ENCODE measurements at places on chromosomes 13 and 19.

DNA sequence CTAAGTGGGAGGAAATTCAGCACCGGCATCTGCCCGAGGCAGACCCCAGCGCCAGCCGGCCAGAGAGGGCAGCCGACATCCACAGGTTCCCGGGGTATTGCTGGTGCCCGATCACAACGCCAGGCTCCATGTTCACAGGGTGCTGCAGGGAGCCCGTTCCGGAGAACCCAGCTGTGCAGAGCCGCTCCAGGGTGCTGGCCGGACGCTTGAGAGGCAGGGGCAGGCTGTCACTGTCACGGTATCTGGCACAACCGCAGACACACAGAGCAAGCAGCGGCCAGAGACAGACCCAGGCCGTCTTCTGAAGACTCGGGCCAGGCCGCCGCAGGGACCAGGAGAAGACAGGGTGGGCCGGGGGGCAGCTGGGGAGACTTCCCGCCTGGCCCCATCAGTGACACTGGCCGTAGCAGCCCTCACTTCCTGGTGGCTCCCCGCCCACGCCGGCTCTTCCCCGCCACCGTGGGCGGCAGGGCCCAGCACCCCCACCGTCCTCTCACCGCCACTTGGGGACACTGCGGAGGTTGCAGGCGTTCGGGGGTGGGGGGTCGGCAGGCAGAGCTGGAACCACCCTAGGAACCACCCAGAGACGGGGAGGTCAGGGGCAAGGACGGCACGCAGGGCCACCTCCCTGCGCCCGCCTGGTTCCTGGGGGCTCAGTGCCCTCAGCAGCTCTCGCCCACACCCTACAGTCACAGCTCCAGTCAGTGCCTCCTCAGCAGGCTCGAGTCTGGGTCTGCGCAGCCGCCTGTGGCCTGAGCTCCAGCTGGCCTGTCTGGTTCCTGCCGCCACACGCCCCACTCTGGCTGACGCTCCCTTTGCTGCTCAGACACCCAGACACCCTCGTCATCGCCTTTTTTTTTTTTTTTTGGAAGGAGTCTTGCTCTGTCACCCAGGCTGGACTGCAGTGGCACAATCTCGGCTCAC is 3.8 kb downstream of the RNF126 start:
- peak; percentile 81 for DNase-seq

DNA sequence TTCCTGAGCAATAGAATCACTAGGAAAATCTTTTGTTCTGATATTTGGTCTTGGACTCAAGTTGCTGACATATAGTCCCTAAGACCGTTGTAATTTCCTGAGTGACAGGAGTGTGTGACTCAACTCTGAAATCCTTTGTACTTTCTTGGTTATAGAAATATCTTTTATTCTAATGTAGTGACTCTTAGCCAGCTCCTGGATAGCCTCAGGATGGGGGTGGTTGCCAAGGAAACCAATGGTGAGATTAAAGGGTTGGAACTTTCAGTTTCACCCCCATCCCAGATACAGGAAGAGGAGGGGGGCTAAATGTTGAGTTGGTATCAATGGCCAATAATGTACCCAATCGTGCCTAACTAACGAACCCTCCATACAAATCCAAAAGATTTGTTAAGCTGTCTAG is 41.8 kb downstream of the MBD3L2B start:
- no peak for DNase-seq

DNA sequence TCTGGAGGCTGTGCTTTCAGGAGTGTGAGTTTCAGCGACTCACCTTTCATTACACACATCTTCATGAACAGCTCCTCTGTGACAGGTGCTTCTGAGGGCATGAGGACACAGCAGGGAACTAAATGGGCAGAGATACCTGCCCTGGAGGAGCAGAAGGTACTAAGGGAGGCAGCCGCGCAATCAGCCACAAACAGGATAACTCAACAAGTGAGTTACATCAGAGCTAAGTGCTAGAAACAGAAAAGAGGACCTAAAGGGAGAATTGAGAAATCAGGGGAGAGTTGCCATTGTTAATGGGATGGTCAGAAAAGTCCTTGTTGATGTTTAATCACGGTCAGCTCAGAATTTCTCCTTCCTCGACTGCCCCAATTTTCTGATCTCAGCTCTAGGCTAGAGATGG is 42.5 kb downstream of the SYDE1 start:
- DNase-seq = no peak

DNA sequence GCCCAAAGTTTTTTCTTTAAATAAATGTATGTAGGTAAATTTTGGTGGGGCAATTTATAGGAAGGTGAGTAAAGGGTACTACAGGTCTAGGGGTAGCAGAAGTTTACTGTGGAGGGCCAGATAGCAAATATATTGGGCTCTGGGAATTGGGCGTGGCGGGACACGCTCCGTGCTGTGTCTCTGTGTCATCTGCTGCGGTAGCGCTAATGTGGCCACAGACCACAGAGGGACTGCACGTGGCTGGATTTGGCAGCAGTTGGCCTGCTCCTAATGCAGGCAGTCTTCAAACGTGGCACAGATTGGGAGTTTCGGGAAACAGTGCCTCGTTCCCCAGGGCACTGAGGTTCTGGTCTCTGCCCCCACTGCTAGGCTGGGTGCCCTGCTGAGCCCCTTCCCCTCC is 16.6 kb upstream of the MYDGF start:
- DNase-seq = no peak

DNA sequence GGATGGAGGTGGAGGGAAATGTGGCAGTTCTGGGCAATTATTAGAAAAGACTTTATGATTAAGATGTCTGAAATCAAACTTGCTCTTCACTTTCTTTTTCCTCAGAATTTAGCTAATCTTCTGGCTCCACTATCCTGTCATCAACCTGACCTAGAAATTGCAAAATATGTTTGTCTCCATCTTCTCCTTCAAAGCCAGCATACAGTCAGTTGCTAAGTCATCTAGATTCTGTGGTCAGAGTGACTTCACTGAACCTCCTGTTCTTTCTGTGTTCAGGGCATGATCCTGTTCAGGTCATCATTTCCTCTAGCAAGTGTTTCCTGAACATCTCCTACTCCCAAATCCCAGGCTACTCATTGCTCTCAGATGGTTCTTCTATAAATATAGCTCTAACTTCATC is 10.8 kb upstream of the CCNA1 start:
- no peak for DNase-seq

- no peak for DNase-seq
Observed at GRCh38 chr13:111629457-111629856, 309.0 kb downstream of the TEX29 start.

DNA sequence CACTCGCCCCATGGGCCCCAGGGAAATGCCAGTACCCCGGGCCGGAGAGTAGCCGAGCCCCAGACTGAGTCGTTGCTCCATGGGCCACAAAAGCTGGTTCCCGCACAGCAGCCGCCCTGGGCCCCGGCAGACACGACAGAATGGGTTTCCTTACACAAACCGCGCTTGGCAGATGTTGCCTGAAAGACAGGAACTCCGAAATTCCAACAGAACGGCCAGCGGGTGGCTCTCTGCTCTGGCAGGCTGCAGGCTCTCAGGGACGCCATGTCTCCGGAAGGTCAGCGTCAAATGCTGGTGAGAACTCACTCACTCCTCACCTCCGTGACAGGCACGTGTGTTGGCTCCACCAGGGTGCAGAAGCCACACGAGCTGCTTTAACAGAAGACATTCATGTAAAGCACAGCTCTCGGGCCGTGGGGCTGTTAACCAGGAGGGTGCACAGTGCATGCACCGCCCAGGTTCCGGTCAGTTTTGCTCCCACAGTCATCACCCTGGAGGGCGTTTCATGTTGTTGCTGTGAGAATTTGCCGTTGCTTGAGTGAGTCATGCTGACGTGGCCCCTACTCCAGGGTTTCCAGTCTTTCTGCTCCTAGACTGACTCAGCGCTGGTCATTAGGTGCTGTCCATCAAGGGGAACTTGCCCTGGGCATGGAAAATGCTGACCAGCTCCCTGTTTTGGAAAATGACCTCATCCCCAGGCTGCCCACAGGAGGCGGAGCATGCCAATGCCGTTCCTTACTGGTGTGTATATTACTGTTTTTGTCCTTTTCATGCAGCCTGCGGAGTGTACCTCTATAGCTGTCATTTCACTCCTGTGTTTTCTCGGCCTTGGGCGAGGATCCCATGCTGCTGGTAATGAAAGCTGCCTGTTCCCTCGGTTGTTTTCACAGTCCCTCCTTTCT is 44.8 kb downstream of the ANKRD10 start:
- DNase-seq = no peak

GRCh38 chr19:4326837-4327251 is 11.8 kb downstream of the STAP2 start:
- DNase-seq = peak; percentile 69

GRCh38 chr13:106867249-106867648 is 299.3 kb upstream of the ARGLU1 start:
- no peak for DNase-seq

DNA sequence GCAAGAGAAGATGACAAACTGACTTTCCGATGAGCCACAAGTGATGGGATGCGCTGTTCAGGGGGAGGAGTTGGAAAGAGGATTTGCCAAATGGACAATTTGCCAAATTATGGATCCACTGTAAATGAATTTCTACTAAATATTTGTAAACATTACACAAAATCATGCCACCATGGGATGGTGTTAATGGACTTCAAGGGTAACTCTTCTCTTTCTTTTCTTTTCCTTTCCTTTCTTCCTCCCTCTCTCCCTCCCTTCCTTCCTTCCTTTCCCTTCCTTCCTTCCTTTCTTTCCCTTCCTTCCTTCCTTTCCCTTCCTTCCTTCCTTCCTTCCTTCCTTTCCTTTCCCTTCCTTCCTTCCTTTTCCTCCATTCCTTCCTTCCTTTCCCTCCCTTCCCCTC is 76.0 kb upstream of the PEG3 start:
- no peak for DNase-seq

GRCh38 chr13:101579281-101579802 is 126.9 kb downstream of the ITGBL1 start:
- DNase-seq = no peak

DNA sequence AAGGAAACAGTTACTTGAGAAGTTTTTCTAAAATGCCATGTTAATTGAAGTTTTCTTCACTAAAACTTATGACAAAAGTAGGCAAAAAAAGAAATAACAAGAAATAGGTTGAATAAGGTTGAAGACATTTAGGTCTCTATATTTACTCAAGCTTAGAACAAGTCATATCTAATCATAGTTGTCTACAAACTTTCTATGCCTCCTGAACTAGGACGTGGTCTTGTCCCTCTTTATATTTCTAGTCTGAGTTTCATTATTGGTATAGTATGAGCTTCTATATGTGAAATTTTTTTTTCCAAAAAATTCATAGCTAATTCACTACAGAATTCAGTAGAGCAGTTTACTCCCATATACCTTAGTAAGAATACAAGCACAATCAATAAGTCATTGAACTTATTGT is 836.4 kb downstream of the SLITRK6 start:
- no peak for DNase-seq

GRCh38 chr19:6683971-6684370 is 14.0 kb upstream of the TNFSF14 start:
- no peak for DNase-seq

- no peak for DNase-seq
Observed at GRCh38 chr13:75399168-75399878, 82.6 kb downstream of the TBC1D4 start.

GRCh38 chr13:40236566-40237168 is 429.8 kb downstream of the FOXO1 start:
- no peak for DNase-seq

- DNase-seq = peak; percentile 92
Observed at GRCh38 chr19:872266-872951, 12.9 kb downstream of the CFD start.

All from activated effector memory CD4-positive, alpha-beta T cell treated with anti-CD3 and anti-CD28 coated beads, Interleukin-2, amount 50 U/mL, for 16 hours (primary cell).